ENCODE measurements at places on chromosomes 2 and 18.

- DNase-seq = no peak
Observed at GRCh38 chr2:54569745-54570301, 113.7 kb downstream of the SPTBN1 start.

GRCh38 chr2:108617617-108618016, 83.3 kb downstream of the LIMS1 start:
- DNase-seq = no peak

GRCh38 chr2:28425464-28425835, 32.8 kb downstream of the FOSL2 start:
- no peak for DNase-seq

DNA sequence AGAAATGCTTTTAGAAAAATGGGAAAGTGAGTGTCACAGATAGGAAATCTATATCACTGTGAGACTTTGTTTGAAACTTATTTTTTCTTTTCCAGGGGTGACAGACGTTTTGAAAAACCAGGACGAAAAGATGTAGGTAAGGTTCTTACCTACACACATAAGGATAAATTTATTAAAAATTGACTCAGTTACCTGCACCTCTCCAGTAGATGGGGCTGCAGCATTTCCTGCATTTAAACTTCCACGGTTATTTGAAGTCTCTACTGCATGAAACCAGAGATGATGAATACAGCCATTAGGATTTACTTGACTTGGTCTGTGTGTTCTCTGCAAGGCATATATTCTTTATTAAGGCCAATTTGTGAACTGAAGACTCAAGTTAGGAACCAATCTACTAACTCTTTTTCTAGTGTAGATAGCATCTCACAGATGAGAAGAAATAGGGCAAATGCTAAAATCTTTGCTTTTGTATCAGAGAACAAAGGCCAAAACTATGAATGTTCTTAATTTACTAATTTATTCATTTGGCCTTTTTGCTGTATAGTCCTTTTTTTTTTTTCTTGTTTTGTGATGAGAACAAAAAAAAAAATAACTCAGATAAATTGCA, 15.0 kb downstream of the KCNJ13 start:
- DNase-seq = peak; percentile 33

- no peak for DNase-seq
Observed at GRCh38 chr2:73043276-73043675, 28.2 kb downstream of the SFXN5 start.

DNA sequence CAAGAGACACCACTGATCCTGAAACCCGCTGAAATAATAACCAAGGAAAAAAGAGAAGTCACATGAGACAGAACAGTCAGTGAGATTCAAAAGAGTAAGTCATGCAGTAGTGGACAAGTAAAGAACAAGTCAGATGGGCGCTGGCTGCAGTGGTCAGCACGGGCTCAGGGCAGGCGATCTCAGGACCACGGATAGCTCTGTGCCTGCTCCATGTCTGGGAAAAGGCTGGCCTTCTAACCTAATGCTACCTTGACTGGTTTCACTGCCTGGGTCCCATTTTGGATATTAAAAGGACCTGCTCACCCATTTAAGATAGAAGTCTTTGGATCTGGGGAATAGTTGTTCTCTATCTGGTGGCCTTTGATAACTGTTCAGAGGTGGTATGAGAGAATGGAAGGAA, 61.7 kb upstream of the LCLAT1 start:
- DNase-seq = peak; percentile 14

- DNase-seq = no peak
Observed at GRCh38 chr2:29110916-29111535, 4.2 kb upstream of the CLIP4 start.

- no peak for DNase-seq
Observed at GRCh38 chr18:55250768-55251173, 291.5 kb upstream of the CCDC68 start.

GRCh38 chr2:100513650-100514049, 43.4 kb downstream of the NMS start:
- DNase-seq = no peak

DNA sequence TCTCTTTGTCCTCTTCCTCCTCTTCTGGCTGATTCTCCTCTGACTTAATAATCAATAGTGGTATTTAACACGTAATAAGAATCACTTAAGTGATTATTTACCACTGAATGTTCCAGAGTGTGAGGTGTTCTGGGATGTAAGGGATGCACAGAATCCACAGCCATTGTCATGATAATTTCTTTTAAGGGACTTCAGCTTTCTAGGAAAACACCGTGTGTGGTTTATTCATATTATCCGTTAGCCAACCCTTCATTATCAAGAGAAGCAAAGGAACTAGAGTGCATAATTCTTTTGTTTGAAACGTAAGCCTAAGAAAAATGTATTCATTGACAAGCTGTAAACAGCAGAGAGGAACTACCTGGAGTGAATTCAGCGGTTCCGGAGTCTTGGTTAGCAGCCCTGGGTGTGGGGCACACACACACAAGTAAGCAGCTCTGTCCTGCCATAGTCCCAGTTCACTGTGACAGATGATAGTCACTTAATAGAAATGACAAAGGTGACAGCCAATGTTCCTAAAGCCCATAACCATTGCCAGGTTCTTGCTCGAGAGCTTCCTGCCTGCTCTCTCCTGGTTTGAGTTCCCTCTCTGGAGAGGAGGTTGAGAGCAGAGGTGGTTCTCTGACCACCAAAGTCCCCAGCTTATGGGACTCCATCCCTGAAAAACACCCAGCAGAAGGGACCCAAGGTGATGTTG, 101.9 kb downstream of the ACOXL start:
- no peak for DNase-seq

DNA sequence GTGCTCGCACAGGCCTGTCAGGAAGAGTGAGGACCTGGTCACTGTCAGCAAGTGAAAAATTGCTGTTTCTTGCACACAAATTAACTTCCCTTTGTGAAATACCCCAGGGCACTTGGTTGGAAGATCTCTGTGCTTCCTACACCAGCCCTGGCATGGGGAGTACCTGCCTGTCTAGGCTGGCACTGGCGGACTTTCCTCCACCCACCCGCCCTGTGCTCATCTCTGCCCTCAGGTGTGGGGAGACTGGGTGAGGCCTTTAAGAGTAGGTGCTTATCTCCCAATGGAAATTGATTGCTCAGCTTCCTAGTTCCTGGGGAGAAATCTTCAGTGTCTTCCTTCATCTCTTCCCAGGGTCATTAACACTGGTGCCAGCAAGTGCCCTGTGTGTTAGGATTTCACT, 42.1 kb downstream of the IMPA2 start:
- DNase-seq = no peak

DNA sequence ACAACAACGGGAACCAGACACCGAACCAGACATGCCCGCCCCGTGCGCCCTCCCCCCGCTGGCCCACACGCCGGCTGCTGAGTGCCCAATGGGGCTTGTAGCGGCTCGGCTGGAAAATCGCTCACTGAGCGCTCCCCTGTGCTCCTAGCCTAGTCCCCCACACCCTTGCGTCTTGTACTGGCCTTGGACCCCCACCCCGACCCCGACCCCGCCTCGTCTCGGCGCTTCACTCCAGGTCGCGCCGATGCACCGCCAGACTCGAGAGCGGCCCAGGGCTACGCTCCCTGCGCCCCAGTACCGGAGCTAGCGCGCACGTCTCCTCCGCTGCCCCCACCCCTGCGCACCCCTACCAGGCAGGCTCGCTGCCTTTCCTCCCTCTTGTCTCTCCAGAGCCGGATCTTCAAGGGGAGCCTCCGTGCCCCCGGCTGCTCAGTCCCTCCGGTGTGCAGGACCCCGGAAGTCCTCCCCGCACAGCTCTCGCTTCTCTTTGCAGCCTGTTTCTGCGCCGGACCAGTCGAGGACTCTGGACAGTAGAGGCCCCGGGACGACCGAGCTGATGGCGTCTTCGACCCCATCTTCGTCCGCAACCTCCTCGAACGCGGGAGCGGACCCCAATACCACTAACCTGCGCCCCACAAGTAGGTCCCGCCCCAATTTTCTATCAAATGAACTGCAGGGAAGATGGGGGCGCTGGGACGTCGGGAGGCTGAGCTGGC, 1.5 kb downstream of the GAD1 start:
- DNase-seq = no peak

DNA sequence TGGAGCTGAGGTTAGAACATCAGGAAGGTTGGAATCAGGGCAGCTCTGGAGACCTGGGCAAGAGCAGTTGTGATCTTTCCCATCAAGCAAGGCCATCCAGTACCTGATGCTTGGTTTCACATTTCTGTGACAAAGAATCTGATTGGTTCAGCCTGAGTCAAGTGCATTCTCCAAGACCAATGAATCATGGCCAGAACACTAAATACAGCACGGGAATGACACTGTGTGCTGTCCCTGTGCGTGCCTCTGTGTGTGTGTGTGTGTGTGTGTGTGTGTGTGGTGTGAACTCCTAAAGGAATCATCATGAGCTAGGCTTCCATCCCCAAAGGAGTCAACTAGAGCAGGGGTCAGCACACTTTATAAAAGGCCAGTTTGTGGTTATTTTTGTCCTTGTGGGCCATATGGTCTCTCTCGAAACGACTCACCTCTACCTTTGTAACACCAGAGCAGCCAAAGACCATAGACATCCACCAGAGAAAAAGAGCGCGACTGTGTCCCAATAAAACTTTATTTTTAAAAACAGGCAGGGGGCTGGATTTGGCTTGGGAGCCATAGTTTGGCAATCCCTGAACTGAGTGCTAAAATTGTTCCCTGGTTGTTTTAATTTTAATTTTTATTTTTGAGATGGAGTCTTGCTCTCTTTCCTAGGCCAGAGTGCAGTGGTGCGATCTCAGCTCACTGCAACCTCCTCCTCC, 99.7 kb downstream of the INHBB start:
- no peak for DNase-seq

- no peak for DNase-seq
Observed at GRCh38 chr2:72716601-72717000, 109.2 kb downstream of the EXOC6B start.
